ENCODE measurements at places on chromosomes 6 and 20.

GRCh38 chr20:41159547-41159946, 22.2 kb downstream of the PLCG1 start:
- no peak for DNase-seq

GRCh38 chr6:152221806-152222628, 414.5 kb downstream of the ESR1 start:
- DNase-seq, result no peak

DNA sequence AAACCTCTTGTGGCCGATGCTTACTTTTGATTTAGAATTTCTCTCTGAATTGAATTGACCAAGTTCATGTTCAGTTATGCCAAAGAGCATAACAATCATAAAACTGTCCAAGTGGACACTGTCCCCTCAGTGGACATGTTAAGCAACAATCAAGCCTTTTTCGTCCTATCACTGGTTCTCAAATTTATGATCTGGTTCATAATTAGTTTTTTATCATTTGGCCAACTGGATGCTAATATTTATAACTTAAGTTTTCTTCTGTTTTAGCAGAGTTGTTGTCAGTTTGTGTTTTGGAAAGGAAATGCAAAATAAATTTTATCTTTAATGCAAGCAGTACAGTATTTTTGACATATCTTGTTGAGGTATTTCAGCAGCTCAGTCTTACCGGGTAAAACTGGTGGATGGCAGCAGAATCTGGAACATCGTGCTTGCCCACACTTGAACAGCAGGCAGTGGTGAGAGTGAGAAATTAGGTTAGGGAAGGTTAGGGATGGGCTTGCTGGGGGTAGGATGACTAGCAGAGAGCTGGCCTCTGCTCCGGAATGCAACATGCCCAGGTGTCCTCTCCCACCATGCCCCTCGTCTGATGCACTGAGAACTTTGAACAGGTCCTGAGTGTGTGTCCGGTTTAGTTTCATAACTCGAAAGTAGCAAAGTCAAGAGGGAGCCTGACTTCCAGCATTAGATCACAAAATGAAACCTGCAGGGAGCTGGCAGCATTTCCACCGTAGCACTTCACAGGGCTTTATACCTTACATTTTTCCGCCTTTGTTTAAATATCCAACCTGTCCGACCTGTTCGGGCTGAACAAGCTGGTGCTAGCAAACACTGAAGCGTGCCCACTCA, 93.1 kb downstream of the RREB1 start:
- no peak for DNase-seq

DNA sequence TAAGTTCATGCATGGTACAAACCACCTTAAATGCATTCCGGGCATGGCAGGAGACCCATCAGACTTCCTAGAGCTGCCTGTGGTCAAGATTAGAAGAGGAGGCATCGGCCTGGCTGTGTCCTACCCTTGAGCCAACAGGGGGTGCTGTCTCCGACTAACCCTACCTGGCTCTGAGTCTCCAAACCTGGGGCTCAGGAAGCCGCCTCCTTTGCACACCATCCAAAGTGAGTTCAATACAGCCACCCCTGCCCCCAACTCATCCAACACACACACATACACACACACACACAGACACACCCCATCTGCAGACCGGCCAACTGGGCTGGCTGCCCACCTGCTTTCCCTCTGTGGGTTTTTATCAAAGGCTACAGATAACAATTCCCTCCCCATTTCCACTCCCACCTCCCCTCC, 77.0 kb downstream of the JPH2 start:
- DNase-seq, result no peak

DNA sequence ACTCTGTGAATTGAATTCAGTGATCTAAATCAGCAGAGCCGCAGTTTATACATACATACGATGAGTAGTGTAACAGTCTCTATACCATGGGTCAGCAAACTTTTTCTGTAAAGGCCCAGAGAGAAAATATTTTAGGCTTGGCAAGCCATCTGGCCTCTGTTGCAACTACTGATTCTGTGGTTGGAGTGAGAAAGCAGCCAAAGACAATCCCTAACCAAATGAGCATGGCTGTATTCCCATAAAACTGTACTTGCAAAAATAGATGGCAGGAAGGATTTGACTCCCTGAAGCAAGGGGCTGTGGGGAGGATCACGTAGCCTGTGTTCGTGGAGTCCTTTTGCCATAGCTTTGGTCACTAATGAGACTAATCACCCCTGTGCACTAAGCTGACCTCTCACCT, 17.9 kb upstream of the MOCS1 start:
- DNase-seq, result no peak

GRCh38 chr6:16684896-16685554, 76.2 kb downstream of the ATXN1 start:
- DNase-seq, result no peak
